ENCODE measurements at places on chromosomes 5 and 9. TPM values are rescaled to one million over a fixed set of nuclear protein-coding genes. Genes with fewer than 3 reads are reported as not detected.

Gene LRRC19
- total RNA-seq = not detected

Gene IDNK
- 5.2 TPM for total RNA-seq

Gene CTXN3
- not detected for total RNA-seq

Gene CARTPT
- total RNA-seq = not detected

Gene MAMDC2
- total RNA-seq = 0.23 TPM

Gene PLAC8L1
- total RNA-seq = 0.26 TPM

Gene FBXL17
- total RNA-seq = 6.5 TPM

Gene TUBB4B
- 687 TPM for total RNA-seq

Gene GMCL2
- total RNA-seq = not detected

Gene WHRN
- total RNA-seq = 4.4 TPM

Gene CDH10
- 0.10 TPM for total RNA-seq

Gene WDR38
- total RNA-seq = not detected

Gene MAP1B
- total RNA-seq = 28.3 TPM

Gene SPINK7
- not detected for total RNA-seq

Gene PSD2
- total RNA-seq = not detected

Gene SLC45A2
- not detected for total RNA-seq

Gene CACFD1
- total RNA-seq = 4.5 TPM

Gene ERBIN
- 25.3 TPM for total RNA-seq

Gene MYMK
- not detected for total RNA-seq

Gene FREM1
- not detected for total RNA-seq

Gene CCNO
- 8.3 TPM for total RNA-seq

Gene IFNK
- not detected for total RNA-seq

Gene COL5A1
- total RNA-seq = 48.7 TPM

Gene POC5
- total RNA-seq = 12.5 TPM

Gene FBXW5
- total RNA-seq = 101 TPM

Gene SLC23A1
- 1.9 TPM for total RNA-seq

Gene TSLP
- total RNA-seq = not detected

Gene EFNA5
- 26.8 TPM for total RNA-seq

Gene TICAM2
- 0.72 TPM for total RNA-seq

Gene TEX48
- total RNA-seq = not detected

Gene F2RL2
- total RNA-seq = 3.7 TPM

Gene SPATA31A3
- not detected for total RNA-seq

Gene FBP2
- not detected for total RNA-seq

Gene PAEP
- 0.41 TPM for total RNA-seq

Gene NDST1
- 70.1 TPM for total RNA-seq

Gene HSPB3
- 0.26 TPM for total RNA-seq

Gene MARCHF11
- total RNA-seq = not detected

Gene DNAJA1
- 260 TPM for total RNA-seq

Gene CEL
- 0.58 TPM for total RNA-seq

Gene CHSY3
- total RNA-seq = 0.16 TPM

Gene GRM6
- total RNA-seq = not detected

Gene MCTP1
- total RNA-seq = 8.3 TPM

Gene LPAR1
- 17.9 TPM for total RNA-seq

Gene TSSK1B
- not detected for total RNA-seq

Data from A549 treated with GW870086 at 1 μM for 4 hours (cell line).